ENCODE measurements at places on chromosomes 11 and 22. TPM values are rescaled to one million over a fixed set of nuclear protein-coding genes. Genes with fewer than 3 reads are reported as not detected.

DNA sequence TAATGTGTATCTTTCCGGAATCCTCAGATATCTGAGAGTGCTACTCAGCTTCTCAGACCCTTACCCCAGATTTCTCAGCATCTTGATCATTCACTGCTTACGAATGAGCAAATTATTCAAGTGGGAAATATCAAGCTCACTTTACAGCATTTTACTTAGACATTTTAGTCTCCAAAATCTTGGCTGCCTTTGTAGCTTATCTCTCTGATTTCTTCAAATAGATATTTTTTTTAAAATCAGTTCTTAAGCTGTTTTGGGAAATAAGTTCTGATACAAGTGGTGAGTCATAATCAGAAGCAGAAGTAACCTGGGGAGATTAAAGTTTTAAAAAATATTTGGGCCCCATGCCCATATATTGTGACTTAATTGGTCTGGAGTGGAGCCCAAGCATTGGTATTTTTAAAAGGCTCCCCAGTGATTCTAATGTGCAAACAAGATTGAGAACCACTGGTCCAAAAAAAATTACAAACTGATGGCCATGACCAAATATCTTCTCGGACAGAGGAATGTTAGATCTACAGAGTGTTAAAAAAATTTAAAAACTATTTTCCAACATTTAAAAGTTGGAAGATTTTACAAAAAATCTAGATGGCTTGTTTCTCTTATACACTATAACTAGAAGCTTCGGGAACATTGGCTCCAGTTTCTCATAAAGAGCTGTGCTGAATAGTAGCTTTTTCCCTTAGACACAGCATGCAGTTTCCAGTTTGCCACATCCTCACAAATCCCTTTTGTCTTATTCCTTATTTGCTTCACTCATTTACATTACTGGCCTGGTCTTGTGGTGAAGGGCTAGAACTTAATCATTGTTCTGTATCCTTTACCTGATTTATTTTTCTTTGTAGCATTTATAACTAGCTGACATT lies 87.8 kb upstream of the BMAL1 start:
- no peaks in the 10 kb centered on the region for H3K36me3 ChIP-seq
- H3K27ac ChIP-seq: no peak overlapping the region
- no peaks in the 10 kb centered on the region for H3K4me1 ChIP-seq
- no peak overlapping the region for H3K4me3 ChIP-seq
- no peak for DNase-seq
- no peaks in the 10 kb centered on the region for H3K27me3 ChIP-seq

DNA sequence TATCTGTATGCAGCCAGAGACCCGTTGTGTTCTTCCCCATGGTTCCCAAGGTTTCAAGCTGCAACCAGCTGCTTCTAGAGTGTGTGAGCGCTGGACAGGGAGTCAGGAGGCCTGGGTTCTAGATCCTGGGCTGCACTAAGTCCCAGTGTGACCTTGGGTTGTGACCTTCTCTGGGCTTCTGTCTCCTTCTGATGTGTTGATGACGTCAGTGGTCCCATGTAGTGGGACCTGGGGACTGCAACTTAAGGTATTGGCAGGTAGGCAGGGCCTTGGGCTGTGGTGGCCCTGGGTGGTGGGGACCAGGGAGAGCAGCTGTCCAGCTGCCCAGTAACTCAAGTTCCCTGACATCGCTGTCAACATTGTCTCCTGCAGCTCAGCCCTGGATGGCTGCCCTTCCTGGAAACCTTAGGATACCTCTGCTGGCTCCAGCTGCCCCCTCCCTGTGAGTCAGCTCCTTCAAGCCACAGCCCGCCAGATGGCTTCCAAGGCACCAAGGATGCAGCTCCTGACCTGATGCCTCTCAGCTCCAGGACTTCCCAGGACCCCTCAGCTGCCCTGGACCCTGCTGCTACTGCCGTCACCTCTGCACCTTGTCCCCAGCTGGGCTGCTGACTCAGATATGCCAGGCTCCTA lies 1.3 kb upstream of the PVALB start:
- H3K27ac ChIP-seq: no peak overlapping the region
- peaks cover 5% of the 10 kb centered on the region for H3K4me1 ChIP-seq
- DNase-seq: no peak
- H3K27me3 ChIP-seq: peaks cover 80% of the 10 kb centered on the region

- H3K4me3 ChIP-seq: no peak overlapping the region
- DNase-seq: no peak
- no peak overlapping the region for H3K27ac ChIP-seq
- H3K36me3 ChIP-seq: no peaks in the 10 kb centered on the region
Measured at GRCh38 chr11:12784445-12784844, 110.2 kb downstream of the TEAD1 start.

DNA sequence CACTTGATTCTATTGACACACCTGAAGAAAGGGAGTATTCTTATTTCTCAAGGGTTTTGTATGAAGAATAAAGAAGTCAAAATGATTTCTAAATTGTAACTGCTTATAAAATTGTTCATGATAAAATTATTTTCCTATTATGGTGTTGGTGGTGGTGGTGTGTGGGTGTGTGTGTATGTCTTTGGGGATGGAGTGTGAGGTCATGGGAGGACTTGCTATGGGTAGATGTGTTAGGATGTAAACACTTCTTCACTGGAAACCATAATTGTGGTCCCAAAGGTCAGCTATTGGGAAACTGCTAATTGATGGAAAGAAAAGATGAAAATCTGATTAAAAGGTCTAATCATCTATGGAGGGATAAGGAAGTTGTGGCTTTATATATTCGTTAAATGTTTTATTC lies 5.1 kb downstream of the TRIM22 start:
- DNase-seq: no peak
- no peak overlapping the region for H3K27ac ChIP-seq
- H3K36me3 ChIP-seq: no peaks in the 10 kb centered on the region
- no peak overlapping the region for H3K4me3 ChIP-seq
- H3K4me1 ChIP-seq: peaks cover 4% of the 10 kb centered on the region

KDM4D gene
- 0.84 TPM for total RNA-seq

FAT3 gene
- 15.9 TPM for total RNA-seq

TMEM126A gene
- 48.0 TPM for total RNA-seq

PGGHG gene
- 12.0 TPM for total RNA-seq

BTBD18 gene
- not detected for total RNA-seq

Data from hepatocyte (in vitro differentiated cells).